SK-N-DZ (cell line): ENCODE measurements at places on chromosomes 13 and 19.

- no peak for DNase-seq
Measured at GRCh38 chr19:47762615-47763308, 15.7 kb upstream of the SELENOW start.

- DNase-seq, result no peak
Measured at GRCh38 chr13:53839461-53839860, 810.8 kb downstream of the OLFM4 start.

DNA sequence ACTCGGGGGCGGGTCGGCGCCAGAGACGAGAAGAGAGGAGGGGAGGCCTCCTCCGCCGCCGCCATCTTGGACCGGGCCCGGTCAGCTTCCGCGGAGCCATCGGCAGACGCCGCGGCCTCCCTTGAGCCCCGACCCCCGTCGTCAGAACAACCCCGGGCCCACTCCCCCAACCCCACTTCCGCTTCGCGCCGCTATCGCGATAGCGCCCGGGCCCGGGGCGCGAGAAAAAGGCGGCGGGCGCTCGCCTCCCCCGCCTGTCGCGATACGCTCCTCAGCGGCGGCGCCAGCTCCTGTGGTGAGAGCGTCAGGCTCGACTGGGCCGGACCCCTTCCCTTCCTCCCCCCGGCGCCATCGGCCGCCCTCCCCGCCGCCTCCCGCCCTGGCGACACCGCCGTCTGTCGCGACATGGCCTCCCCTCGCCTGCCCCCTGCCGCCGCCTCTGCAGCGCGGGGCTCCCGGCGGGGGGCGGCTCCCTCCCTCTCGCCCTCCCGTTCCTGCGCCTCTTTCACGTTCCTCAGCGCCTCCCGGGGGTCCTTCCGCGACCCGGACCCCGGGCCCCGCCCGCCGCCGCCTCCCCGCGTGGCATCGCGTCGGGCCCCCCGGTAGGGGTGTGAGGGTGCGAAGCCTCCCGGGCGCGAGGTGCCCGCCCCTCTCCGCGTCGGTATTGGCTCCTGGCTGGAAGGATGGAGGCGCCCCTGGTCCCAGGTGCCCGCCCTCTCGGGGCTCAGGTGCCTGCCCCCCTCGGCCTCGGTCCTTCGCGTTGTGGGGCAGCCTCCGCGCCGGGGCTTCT, at the start of gene CNOT3:
Gene CNOT3 (plus strand): TSS at position 64 of the 790 bp plus-strand sequence. CDS start 5,217 bp downstream, outside the sequence.
- no peak for DNase-seq

- no peak for DNase-seq
Measured at GRCh38 chr19:5971714-5972354, 6.1 kb downstream of the RANBP3 start.

- no peak for DNase-seq
Measured at GRCh38 chr13:48636550-48636949, 17.2 kb upstream of the CYSLTR2 start.

GRCh38 chr19:29404015-29404414, 121.8 kb upstream of the VSTM2B start:
- no peak for DNase-seq

DNA sequence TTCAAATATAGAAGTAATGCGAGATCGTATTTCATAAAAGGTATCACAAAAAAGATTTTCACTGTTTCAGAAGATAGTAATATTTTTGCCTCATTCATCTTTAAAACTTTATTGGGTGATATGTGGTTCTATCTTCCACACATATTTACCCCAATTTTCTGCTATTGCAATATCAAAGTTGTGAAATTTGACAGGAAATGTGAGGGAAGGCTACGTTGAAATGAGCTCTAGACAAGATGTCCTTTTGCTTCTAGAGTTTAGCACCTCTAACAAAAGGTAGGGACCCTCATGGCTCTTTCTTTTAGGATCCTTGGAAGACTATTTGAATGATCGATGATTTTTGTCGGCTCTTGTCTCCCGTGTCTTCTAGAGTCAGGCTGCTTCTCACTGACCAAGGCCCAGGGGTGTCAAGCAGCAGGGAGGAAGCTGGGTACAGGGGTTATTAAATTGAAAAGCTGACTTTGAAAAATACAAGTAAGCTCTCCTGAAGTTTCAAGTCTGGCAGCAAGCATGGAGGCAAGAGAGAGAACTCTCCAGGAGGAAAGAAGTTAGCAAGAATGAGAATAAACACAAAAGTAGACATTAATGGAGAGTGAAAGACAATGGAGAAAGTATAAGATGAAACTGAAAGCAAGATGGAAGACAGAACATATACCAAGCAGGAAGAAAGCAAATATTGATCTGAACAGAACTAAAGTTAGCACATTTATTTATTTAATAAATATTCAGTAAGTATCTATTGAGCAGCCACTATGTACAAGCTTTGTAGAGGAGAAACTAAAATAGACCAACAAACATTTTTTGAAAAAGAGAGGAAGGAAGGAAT, 73.4 kb downstream of the RUBCNL start:
- no peak for DNase-seq

GRCh38 chr19:35034588-35035382, 4.5 kb downstream of the SCN1B start:
- DNase-seq, result no peak

DNA sequence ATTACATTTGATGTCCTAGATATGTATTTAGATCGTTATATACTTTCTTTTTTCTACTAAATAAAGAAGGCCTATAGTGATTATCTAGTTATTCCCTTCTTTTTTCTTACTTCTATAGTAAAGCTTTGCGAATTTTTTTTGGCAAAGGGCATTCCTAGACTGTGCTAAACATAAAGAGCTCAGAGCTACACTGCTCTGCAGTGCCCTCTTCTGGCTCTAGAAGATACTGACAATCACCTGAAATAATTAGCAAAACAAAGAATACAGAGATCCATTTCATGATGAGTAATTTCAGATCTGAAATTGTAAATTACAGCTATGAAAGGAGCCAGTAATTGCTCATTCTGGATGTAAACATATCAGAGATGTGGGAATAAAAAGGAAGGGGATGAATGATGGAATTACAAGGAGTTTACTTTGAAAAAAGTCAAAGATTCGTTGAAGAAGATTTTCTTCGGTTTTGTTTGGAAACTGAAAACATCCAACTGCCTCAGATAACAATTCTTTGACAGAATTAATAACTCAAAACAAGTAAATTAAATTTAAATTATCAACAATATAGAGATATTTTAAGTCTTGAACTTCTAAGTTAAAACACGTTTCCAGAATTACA, 288.5 kb downstream of the NALCN start:
- peak; percentile 62 for DNase-seq

DNA sequence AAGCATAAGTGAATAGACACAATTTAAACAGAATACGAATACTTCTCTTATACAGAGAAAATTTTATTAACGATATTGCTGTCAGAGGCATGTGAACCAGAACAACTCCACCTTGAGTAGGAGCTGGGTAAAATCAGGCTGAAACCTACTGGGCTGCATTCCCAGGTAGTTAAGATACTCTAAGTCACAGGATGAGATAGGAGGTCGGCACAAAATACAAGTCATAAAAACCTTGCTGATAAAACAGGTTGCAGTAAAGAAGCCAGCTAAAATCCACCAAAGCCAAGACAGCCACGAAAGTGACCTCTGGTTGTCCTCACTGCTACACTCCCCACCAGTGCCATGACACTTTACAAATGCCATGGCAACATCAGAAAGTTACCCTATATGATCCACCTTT, 49.2 kb upstream of the TRPC4 start:
- DNase-seq, result no peak

DNA sequence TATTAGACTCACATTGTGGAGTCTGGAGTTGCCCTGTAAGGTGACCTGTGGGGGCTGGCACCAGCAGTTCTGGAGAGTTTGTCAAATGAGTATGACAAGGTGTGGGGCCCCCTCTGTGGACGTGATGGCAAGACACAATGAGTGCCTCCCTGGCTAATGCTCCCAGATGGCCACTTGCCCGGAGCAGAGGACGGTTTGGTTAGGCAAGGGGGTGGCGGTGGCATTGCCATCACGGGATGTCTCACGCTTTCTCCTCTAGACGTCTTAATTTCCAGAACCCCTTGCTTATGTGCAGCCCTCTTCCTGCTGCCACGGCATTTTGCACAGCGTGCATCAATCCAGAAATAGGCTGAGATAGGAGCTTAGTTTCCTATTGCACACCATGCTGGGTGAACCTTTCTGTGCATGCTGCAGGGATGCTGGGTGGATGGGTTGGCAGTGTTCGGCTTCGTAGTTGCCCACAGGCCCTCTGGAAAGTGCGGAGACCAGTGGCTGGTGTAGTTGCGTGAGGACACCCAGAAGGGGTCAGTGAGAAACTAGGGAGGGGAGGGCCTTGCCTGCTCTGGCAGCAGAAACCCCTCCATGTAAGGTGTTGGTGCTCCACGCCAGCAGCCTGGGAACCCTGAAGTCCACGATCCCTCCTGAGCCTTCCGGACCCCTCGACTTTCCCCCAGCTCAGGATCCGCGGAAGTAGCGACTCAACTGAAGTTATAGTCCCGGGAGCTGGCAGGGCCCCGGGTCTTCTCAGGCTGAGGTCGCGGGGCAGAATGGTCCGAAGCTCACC, 18.1 kb upstream of the LRP3 start:
- DNase-seq, result peak; percentile 67

- no peak for DNase-seq
Measured at GRCh38 chr13:99344610-99345208, 37.5 kb upstream of the GPR183 start.
